ENCODE measurements at places on chromosomes 13 and 19.

- DNase-seq = no peak
Observed at GRCh38 chr19:1718420-1719291, 34.6 kb upstream of the ONECUT3 start.

GRCh38 chr19:13463296-13463695 lies 43.0 kb downstream of the CACNA1A start:
- DNase-seq = peak; percentile 50

- no peak for DNase-seq
Observed at GRCh38 chr19:9966448-9966847, 30.1 kb upstream of the OLFM2 start.

DNA sequence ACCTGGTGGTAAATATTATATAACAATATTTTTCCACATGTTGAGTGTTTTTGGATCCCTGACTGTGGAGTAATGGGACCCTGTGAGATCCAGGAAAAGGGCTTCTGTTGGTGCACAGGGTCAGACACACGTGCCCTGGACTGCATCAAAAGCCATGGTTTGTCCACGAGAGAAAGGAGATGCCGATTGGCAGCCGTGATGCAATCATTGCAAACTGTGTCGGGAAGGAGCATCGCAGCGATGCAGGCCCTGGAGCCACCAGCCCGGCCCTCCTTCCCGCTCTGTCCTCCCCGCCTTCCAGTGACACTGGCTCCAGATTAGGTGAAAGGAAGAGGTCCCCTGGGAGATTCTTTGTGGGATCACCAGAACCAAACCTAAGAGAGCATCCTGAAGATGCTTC lies 9.1 kb downstream of the COL4A2 start:
- DNase-seq = no peak

DNA sequence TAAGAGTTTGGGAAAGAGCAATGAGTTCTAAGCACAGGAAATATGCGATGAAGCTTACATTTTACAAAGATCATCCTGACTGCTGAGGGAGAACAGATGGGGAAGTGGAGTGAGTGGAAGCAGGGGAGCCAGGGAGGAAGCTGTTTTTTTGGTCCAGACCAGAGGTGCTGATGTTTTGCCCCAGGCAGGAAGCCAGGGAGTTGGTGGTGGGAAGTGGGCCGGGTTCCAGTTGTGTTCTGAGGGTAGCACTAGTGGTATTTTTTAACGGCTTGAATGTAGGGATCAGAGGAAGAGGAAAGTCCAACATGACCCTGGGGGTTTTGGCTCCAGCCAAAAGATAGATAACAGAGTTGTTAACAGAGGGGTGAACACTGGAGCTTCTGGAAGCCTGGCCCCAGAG lies 20.7 kb upstream of the OLFM4 start:
- no peak for DNase-seq

DNA sequence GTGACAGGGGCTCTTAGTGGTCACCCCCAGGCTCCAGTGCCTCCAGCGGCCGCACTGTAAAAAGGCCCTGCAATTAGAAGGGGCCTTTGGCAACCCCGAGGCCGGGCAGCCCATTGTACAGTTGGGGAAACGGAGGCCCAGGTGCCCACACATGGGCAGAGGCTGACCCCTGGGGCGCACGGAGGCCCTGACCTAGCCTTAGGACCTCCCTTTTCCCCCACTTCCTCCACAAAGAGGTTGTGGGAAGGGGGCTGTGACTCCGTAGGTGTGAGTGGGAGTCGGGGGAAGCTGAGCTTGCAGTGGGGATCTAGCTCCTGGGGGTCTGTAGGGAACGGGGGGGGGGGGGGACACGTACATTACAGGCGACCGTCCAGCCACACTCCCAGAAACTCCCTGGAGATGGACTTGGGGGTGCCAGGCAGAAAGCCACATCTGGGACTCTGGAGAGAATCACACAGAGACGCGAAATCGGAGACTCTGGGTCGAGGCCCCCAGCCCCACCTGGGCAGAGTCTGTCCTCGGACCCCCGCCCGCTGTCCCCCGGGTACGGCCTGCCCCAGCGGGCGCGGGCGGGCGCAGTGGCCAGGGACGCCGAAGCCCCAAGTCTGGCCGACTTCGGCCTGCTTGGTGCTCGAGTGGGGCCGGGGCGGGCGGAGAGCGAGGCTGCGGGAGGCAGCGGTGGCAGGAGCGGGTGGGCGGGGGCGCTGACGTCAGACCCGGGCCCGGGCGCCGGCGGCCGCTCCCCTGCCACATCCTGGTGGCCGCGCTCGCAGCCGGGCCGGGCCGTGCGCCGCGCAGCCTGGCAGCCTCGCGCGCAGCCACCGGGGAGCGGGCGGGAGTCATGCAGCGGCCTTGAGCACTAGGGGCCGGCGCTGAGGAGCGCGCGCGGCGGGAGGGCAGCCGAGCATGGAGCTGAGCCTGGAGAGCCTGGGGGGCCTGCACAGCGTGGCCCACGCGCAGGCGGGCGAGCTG lies at the start of gene ONECUT3:
ONECUT3 (plus strand) TSS at position 750 of the 972 bp plus-strand sequence; CDS start at position 907, 157 bp downstream.
- peak; percentile 53 for DNase-seq

DNA sequence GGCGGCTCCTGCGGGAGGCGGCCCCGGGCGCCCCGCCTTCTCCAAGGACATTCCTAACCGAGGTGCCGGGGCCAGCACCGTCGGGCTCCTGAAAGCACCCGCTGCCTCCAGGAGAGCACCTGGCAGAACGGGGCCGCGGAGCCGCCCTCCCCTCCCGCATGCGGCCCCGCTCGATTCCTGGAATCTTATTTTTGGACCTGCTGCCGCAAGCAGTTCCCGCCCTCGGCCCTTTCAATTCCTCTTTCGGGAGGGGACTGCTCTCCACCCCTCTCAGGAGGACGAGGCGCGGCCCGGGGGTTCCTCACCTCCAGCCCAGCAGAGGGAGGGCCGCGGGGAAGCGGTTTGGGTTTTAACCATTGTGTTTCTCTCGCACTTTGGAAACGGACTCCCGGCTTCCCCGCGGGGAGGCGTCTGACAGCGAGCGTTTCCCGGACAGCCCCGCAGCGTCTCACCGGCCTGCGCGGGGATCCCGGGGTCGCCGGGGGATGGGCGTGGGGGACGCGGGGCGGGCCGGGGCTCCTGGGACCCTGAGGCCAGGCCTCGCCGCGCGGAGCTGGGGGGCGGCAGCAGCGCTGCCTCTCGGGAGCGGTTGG lies 849 bp downstream of the GAS6 start:
- DNase-seq = no peak

GRCh38 chr13:47178090-47178950 lies 281.5 kb upstream of the HTR2A start:
- no peak for DNase-seq

DNA sequence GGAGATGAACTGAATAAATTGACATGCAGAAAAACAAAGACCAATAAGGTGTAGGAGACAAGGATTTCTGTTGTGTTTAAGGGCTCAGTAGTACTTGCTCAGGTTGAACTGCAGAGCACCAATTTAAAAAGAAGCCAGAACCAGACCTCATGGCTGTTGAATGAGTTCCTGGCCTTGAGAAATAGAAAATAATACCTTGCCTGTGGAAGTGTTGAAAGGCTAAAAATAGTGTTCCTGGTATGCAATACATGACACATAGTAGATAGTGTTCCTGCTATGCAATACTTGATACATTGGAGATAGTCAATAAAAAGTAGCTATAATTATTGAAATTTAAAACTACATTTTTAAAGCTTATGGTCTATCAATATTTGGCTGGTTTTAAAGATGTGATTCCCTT lies 595.8 kb downstream of the PCDH9 start:
- no peak for DNase-seq

Data from PC-3 (cell line).